ENCODE measurements at places on chromosomes 3 and 15. TPM values are rescaled to one million over a fixed set of nuclear protein-coding genes. Genes with fewer than 3 reads are reported as not detected.

The H1-8 gene
- total RNA-seq, result not detected

The AP2M1 gene
- total RNA-seq, result 389 TPM

The SAMD7 gene
- total RNA-seq, result not detected

The SLC2A2 gene
- not detected for total RNA-seq

The ACOX2 gene
- total RNA-seq, result 1.7 TPM

The CPNE9 gene
- not detected for total RNA-seq

The KNG1 gene
- total RNA-seq, result not detected

The C3orf22 gene
- not detected for total RNA-seq

The CCRL2 gene
- 2.1 TPM for total RNA-seq

All from epithelial cell of umbilical artery (primary cell).